Fibroblast of lung (primary cell): ENCODE measurements at places on chromosomes 2 and 18. TPM values are rescaled to one million over a fixed set of nuclear protein-coding genes. Genes with fewer than 3 reads are reported as not detected.
A peak's percentile ranks its signal among the peaks of the same experiment; 100 is the strongest.

- DNase-seq, result no peak
Measured at GRCh38 chr2:62306751-62307468, 111.0 kb downstream of the B3GNT2 start.

DNA sequence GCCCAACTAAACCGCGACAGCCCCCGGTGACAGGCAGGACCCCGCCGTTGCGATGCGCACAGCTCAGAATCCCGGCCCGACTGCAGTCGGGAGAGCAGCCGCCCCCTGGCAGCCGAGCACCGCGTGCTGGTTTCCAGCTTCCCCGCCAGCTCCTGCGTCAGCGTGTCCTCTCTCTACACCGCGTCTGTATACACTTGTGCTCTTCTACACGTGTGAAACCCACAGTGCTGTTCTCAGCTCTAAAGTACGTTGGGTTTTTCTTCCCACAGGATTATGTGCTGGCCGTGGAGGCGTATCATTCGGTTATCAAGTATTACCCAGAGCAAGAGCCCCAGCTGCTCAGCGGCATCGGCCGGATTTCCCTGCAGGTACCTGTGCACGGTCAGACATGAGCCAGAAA, 54.0 kb downstream of the ADI1 start:
- DNase-seq, result peak; percentile 54

GRCh38 chr2:48423376-48423775, 106.6 kb upstream of the STON1 start:
- DNase-seq, result peak; percentile 85

DNA sequence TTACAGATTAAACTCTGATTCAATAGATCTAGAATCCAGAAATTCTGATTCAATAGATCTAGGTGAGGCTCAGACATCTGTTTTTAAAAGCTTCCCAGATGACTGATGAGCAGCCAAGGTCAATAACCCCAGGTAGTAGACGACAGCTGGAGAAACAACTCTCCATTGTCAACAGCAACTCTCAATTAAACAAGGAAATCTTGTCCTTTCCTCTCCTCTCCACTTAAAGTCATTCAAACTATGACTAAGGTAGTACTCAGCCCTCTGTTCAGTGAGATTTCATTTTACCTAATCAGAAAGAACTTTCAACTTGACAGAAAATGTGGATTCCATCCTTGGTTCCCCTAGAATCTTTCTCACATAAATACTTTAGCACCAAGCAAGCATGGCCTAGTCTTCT, 94.6 kb upstream of the SCG2 start:
- peak; percentile 17 for DNase-seq

DNA sequence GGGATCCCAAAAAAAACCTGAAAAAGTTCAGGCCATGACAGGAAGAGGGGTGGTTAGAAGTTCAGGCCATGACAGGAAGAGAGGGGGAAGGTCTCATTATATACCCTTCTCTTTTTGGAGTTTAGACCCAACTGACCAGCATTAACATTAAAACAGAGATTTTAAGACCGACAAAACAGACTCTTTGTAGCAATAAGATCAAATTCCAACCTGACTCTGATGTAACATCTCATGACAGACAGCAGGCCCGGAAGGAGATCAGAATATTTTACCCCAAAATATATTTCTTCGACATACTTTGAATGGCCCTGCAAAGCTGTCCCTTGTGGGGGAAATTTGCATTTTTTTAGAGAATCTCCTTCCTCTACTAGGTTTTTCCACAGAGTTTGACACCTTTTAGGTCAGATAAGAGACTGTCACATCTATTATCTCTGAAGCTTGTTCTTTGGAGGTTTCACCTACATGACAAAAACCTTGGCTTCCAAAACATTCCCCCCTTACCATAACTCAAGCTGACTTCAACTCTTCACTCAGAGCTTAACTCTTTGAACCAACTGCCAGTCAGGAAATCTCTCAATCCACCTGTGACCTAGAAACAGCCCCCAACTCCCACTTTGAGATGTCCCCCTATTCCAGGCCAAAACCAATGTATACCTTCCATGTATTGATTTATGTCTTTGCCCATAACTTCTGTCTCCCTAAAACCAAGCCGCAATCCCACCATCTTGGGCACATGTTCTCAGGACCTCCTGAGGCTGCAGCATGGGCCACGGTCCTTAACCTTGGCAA, 51.0 kb upstream of the B3GNT2 start:
- no peak for DNase-seq

- no peak for DNase-seq
Measured at GRCh38 chr2:241870081-241870541, 582 bp downstream of the RTP5 start.

DNA sequence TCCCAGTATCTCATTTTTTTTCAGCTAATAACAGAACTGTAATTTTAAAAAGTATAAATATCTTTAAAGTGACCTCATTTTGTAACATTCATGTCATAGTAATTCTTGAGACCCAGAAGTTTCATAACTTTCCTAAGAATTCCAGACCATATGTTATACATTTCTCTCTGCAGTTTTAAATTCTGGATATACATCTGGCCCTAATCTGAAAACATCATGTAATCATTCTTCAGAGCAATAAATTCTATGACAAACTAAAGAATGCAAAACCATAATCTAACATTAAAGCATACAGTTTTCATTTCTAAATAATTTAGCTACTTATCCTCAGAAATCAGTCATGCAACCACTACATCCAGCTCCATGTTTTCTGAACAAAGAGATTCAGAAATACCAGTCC, 198.3 kb upstream of the SLC35G4 start:
- DNase-seq, result peak; percentile 46

The ITGB6 gene
- not detected in 2 replicates for total RNA-seq

The EHD3 gene
- total RNA-seq, result 12.3 and 30.6 TPM in 2 replicates

The CXCR4 gene
- under 0.01 TPM in 1 of 2 replicates, not detected in the other for total RNA-seq

The ALKAL2 gene
- 0.17 TPM in 1 of 2 replicates, not detected in the other for total RNA-seq

The FBXO48 gene
- 0.26 and 0.33 TPM in 2 replicates for total RNA-seq

The WDR35 gene
- 11.6 and 13.4 TPM in 2 replicates for total RNA-seq

The BCL2 gene
- 3.6 and 9.0 TPM in 2 replicates for total RNA-seq

The EFEMP1 gene
- 467 and 615 TPM in 2 replicates for total RNA-seq

The ZC3H6 gene
- 4.4 and 6.6 TPM in 2 replicates for total RNA-seq

The ZNF396 gene
- 2.8 and 5.0 TPM in 2 replicates for total RNA-seq
